Prostate gland (tissue), 2 donors: ENCODE measurements at places on chromosomes 13 and 19. TPM values are rescaled to one million over a fixed set of nuclear protein-coding genes. Genes with fewer than 3 reads are reported as not detected.

GRCh38 chr13:31278869-31279268, 79.1 kb downstream of the B3GLCT start:
- DNase-seq, result no peak
- H3K36me3 ChIP-seq, result no peaks in the 10 kb centered on the region
- no peaks in the 10 kb centered on the region for H3K27me3 ChIP-seq
- no peak overlapping the region for H3K27ac ChIP-seq
- H3K4me1 ChIP-seq, result no peaks in the 10 kb centered on the region
- no peak overlapping the region for H3K4me3 ChIP-seq

DNA sequence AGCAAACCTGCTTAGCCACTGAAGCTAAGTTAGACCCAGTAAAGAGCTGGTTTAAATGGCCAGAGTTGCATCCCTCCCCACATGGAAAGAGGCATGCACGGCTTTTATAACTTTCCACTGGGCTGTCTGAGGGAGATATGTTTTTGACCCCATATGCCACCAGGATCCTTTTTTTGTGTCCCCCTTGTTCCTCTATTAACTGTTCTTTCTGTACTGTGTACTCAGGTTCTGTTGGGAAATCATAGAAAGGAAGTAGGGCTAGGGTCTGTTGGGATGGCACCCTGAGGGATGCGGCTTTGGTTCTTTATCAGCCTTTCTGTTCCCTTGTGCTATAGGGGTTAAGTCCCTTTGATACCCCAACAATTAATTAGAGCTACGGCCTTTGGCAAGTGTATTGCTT, 12.2 kb upstream of the TM9SF2 start:
- H3K4me3 ChIP-seq, result no peak overlapping the region
- H3K4me1 ChIP-seq, result no peaks in the 10 kb centered on the region
- H3K27me3 ChIP-seq, result no peaks in the 10 kb centered on the region
- no peaks in the 10 kb centered on the region for H3K36me3 ChIP-seq
- no peak overlapping the region for H3K27ac ChIP-seq

DNA sequence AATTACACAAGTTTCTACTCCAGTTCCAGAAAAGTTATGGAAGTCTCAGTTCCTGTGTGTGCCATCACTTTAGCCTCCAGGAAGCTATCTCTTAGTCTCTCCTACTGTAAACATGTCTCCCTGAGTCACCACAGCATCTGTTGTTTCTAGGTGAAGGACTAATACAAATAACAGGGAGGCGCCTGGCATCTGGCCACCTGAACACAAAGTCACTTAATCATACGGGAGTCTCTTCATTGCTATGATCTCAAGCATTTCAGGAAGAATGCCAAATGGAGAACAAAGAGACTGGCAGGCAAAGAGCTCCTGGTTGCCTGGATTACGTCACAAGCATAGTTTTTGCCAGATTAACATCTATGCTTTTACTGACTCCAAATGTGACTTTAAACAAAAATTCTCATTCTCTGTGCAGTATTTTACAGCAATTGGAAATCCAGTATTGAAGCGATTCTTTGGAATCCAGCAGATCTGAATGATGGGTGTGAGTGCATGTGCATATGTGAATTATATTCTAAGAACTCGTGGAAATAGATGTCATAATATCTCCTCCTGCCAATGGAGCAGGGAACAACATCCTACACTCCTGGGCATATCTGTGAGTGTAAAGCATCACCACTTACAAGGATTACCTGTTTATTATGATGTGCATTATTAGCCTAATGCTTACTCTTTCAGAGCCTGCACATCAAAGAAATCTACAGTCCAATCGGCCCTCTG, 572.8 kb downstream of the PCDH9 start:
- H3K27ac ChIP-seq, result no peak overlapping the region
- H3K36me3 ChIP-seq, result no peaks in the 10 kb centered on the region
- H3K4me1 ChIP-seq, result no peaks in the 10 kb centered on the region
- no peak overlapping the region for H3K4me3 ChIP-seq

- H3K4me3 ChIP-seq, result no peak within 1 kb of the TSS
- peaks cover 2% of the 10 kb centered on the region for H3K4me1 ChIP-seq
- H3K27me3 ChIP-seq, result peaks cover 25% of the 10 kb centered on the region
- H3K27ac ChIP-seq, result no peak within 1 kb of the TSS
Measured at GRCh38 chr19:10286803-10287737, at the start of gene ICAM4. Gene ICAM4 (plus strand): TSS chr19:10286955. CDS start chr19:10287013, 58 bp downstream.

GRCh38 chr19:2561221-2561620, 85.3 kb downstream of the GADD45B start:
- H3K27me3 ChIP-seq, result no peaks in the 10 kb centered on the region
- no peak overlapping the region for H3K27ac ChIP-seq
- no peak for DNase-seq
- no peaks in the 10 kb centered on the region for H3K4me1 ChIP-seq
- no peaks in the 10 kb centered on the region for H3K36me3 ChIP-seq
- no peak overlapping the region for H3K4me3 ChIP-seq

- peak; percentile 54 for DNase-seq
- peaks cover 10% of the 10 kb centered on the region for H3K36me3 ChIP-seq
- H3K27me3 ChIP-seq, result no peaks in the 10 kb centered on the region
- H3K4me3 ChIP-seq, result peak overlapping the region; percentile 98
Measured at GRCh38 chr19:532561-533363, 1.2 kb downstream of the CDC34 start.

- H3K27ac ChIP-seq, result no peak overlapping the region
- H3K4me3 ChIP-seq, result no peak overlapping the region
- H3K4me1 ChIP-seq, result no peaks in the 10 kb centered on the region
- peaks cover 14% of the 10 kb centered on the region for H3K27me3 ChIP-seq
- no peak for DNase-seq
- no peaks in the 10 kb centered on the region for H3K36me3 ChIP-seq
Measured at GRCh38 chr19:51714848-51715247, 8.9 kb downstream of the HAS1 start.

- DNase-seq, result peak; percentile 48
- H3K27ac ChIP-seq, result no peak overlapping the region
- no peaks in the 10 kb centered on the region for H3K36me3 ChIP-seq
- H3K4me1 ChIP-seq, result no peaks in the 10 kb centered on the region
- no peaks in the 10 kb centered on the region for H3K27me3 ChIP-seq
Measured at GRCh38 chr19:3544742-3545668, 6.0 kb downstream of the TEKTIP1 start.

Gene MATK
- total RNA-seq, result 4.4 TPM
